ENCODE measurements at places on chromosomes 1 and 21.

DNA sequence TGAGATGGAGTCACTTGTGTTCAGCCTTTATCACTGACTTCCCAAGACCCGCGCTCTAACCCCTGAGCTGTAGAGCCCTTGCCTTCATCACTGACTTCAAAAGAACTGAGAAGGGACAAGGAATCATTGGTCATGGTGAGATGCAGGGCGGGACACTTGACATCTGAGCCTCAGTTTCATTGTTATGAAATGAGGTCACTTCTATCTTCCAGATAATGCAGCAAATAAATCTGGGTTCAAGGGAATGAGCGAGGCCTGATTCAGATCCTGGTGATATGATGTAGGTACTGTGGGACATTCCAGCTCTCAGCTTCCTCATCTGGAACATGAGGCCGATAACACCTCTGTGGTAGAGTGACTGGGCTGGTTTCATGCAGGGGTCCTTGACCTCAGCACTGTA, 13.8 kb downstream of the KAZN start:
- DNase-seq, result no peak

DNA sequence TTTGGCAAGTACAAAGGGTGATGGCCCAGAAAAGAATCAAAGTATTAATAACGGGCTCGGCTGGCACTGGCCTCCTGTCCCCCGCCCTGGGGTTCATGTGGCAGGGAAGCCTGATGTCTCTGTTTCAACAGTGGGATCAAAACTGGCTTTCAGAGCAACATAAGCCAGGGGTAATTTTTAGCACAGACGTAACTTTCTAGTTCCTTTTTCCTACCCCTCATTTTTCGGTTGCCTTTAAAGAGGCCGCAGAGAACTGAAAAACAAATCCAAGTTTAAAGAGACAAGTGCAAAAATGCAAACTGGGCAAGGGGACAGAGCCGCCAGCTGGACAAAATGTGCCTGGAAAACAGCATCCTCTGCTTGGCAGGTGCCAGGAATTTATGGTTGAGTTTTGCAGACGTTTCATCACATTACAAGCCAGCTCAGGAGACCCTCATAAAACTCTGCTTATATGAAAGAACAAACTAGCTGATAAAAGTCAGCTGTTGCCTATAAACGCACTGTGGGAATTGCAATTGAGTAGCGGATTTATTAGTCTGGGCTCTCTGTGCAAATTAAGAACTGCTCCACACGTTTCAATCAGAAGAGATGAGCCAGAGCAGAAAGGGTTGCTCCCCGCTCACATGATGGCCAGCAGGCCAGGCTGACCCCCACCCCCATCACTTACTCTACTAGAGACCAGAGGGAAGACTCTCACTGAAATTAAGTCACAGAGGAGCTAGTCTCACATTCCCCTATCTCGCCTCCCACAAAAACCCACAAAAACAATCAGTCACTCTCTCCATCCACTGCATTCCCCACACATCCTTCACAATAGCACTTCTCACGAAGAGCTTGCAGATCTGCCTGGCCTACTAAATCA, 15.8 kb upstream of the CDCA8 start:
- peak; percentile 61 for DNase-seq

DNA sequence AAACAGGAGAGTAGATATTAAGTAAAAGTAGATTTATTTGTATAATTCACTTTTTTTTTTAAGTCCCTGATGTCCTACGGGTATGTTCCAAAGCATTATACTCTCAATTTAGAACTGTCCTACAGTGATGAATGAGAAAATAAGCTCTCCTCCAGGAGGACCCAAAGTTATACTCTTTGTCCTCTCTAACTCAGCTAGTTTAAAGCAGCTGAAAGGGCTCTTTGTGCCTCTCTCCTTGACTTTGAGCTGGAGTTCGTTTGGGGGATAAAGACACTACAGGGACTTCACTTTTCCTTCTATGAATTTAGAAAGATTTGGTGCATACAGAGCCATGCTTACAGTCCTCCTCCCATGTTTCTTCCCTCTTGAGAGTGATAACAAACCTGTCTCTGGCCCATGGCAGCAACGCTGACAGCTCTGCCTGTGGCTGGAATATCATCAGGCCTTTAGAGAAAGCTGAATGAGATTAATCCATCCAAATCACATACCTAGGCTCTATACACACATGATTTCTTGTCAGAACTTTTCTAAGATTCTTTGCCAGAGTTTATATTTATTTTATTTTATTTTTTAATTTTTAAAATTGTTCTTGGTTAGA, 134.3 kb downstream of the PIK3R3 start:
- no peak for DNase-seq

- DNase-seq, result no peak
Observed at GRCh38 chr1:24468685-24469316, 33.8 kb upstream of the RCAN3 start.

DNA sequence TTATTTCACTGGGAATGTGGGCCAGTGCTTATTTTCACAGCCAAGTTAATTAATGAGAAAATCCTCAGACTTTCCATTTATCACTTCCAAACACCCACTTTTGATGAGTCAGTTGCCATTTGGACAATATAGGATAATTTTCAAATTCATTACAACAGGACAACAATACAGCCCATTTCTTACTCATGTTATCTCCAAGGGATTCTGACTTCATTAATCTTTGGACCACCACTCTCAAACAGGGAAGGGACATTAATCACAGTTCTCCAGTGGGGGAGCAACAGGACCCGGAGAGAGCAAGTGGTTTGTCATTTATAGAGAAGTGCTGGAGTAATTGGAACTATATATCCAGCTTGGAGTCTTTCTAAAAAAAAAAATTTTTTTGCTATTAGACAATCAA, 38.7 kb downstream of the JUN start:
- no peak for DNase-seq

- DNase-seq, result no peak
Observed at GRCh38 chr1:63724375-63724899, 49.4 kb upstream of the ROR1 start.

GRCh38 chr1:179030130-179030529, 4.4 kb downstream of the FAM20B start:
- DNase-seq, result no peak

- DNase-seq, result no peak
Observed at GRCh38 chr21:38385427-38386175, 112.7 kb downstream of the ERG start.

GRCh38 chr1:151615711-151616504, 4.1 kb downstream of the SNX27 start:
- no peak for DNase-seq

DNA sequence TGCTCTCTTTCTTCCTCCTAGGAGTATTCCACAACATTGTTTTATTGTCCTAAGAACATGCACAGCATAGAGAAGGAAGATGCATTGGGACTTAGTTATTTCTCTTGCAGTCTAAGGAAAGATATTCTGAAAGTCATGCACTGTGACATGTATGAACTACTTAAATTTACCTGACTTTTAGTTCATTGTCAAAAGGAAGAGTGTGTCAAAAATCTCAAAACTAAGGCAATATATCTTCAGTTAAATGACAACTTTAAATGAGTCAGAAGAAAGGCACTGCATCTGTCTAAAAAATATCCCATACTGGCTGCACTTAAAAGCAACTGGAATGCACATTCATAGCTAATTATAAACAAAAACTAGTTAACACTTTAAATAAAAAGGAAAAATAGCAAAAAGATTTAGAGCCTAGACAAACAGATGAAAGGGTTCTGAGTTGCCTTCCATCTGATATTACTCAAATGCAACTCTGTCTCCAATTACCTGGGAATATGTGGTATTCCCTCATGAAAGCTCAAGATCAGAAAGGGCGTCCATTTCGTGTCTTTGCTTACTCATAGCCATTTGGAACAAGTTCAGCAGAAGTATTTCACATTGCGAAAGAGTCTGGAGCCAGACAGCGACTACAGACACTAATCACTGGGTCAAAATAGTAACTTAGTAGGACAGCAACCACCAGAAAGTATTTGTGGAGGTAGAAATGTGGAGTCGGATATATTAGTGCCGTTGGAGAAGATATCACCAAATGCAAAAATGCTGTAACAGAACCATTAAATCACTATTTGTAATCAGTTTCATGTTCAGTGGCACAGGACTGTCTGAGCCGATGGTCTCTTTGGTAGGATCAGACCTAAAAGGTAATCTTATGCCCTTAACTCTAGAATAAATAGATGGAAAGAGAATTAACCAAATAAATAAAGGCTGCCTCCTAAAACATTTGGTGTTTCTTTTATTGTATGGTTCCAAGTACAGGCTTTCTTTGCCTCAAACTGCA, 225.7 kb downstream of the GREM2 start:
- DNase-seq, result no peak

GRCh38 chr1:38772026-38772425, 87.5 kb downstream of the RRAGC start:
- no peak for DNase-seq

DNA sequence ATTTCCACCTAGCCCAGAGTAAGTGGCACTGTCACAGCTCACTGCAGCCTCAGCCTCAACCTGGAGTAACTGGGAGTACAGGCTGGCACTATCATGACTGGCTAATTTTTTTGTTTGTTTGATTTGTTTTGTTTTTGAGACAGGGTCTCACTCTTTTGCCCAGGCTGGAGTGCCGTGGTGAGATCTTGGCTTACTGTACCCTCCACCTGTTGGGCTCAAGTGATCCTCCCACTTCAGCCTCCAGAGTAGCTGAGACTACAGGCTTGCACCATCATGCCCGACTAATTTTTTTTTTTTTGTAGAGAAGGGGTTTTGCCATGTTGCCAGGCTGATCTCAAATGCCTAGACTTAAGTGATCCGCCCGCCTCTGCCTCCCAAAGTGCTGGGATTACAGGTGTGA, 2.5 kb downstream of the UCK2 start:
- no peak for DNase-seq

- no peak for DNase-seq
Observed at GRCh38 chr1:99737016-99737415, 29.4 kb downstream of the FRRS1 start.

DNA sequence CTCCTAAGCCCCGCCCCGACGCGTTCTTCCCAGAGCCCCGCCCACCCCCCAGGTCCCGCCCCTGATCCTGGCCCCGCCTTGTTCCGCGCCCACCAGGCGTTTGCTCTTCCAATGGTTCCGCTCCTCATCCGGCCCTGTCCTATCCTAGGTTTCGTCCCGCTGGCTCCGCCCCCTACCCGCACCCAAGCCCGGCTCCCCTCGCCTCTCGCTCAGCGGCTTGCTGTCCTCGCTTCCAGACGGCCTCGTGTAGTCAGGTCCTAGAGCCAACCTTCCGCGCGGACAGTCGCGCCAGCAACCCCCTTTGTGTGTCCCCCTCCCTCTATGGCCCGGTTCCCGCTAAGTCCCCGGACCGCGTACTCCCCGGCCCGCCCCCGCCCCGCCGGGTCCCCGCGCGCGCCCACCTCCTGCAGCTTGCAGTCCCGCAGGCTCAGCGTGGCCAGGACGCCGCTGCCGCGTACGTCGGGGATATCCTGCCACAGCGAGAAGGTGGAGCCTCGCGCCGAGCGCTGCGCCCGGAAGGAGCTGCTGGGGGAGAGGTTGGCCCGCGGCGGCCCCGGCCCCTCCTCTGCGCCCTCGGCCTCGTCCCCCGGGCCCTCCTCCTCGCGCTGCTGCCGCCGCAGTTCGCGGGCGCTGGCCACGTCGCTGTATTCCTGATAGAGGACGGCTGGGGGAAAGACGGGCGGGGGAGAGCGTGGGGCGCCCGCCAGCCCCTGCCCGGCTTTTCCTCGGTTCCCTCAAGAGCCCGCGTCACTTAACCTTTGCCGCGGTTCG, 5.7 kb downstream of the ARHGEF19 start:
- DNase-seq, result peak; percentile 79

DNA sequence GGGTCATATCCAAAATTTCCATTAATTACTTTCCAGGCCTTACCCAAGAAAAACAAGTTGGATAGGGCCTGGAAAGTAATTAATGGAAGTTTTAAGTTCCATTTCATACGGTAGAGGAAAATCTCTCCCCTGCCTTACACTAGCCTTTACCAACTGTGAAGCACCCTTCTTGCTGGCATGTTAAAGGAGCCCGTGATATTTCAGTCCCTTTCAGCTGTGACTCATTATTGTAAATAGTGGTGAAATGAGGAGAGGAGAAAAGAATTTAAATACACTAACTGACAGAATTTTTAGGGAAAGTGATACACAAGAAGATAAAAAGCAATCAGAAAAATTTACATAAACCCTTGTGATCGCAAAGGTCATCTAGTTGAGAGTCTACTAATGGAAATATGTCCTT, 20.3 kb upstream of the KAZN start:
- DNase-seq, result no peak

- DNase-seq, result no peak
Observed at GRCh38 chr1:205417870-205418635, 3.8 kb downstream of the LEMD1 start.

DNA sequence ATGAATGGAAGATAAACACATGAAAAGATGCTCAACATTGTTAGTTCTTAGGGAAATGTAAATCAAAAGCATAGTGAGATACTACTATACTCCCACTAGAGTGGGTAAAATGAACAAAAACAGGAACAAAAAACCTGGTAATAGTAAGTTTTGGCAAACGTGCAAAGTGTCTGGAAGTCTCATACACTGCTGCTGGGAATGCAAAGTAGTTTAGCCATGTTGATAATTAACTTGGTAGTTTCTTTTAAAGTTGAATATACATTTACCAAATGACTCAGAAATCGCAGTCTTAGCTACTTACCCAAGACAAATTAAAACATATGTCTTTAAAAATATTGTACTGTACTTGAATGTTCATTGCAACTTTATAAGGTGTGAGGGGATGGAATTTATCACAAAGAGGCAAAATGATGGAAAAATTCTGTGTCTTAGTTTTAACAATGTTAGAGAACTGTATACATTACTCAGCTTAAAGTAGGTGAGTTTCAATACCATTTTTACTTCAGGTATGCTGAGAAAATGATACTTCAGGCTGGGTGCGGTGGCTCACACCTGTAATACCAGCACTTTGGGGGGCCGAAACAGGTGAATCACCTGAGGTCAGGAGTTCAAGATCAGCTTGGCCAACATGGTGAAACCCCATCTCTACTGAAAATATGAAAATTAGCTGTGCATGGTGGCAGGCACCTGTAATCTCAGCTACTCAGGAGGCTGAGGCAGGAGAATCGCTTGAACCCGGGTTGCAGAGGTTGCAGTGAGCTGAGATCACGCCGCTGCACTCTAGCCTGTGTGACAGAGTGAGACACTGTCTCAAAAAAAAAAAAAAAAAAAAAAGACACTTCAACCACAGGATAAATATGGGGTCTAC, 102.3 kb downstream of the PDE4B start:
- DNase-seq, result no peak

DNA sequence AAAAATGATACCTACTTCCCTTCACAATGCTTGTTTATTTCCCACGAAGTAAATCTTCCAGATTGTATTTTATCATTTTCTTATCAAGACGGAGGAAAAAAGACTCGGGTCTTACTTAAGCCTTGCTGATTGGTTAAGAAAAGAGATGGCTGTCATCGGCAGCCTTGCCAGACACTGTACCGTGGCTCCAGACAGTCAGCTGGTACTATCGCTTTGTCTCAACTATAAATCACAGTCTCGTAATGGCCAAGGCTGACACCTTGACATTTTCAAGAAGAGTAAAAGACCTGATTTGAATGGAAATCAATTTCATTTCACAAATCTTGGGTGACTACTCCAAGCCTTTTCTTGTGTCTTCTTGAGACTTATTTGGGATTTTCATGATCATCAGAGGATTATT, 868.0 kb downstream of the USP25 start:
- no peak for DNase-seq

Data from GM12864 (cell line).